ENCODE measurements at places on chromosomes 3 and 15.

GRCh38 chr3:153277029-153277428, 115.0 kb downstream of the RAP2B start:
- DNase-seq, result no peak

GRCh38 chr15:42371096-42371495, 11.8 kb downstream of the CAPN3 start:
- DNase-seq, result no peak

DNA sequence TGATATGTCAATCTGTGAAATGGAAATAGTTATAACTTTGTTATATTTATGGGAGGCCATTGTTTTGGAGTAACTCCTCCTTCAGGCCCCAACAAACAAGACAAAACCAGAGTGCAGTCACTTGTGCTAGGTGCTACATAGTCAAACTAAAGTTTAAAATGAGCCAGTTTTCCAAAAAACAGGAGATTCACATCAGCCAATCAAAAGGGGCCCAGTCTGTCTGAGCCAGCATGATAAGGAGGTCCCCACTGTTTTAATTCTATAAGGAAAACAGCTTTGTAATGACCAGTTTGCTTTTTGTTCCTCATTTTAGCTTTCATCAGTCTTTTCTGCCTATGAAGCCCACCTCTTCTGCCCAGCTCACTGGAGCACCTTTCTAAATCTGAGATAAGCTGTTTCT, 94.7 kb upstream of the SLC7A14 start:
- DNase-seq, result no peak

GRCh38 chr3:171950373-171950772, 89.0 kb upstream of the FNDC3B start:
- DNase-seq, result no peak

GRCh38 chr3:52688266-52688665, 2.4 kb downstream of the GNL3 start:
- DNase-seq, result no peak

DNA sequence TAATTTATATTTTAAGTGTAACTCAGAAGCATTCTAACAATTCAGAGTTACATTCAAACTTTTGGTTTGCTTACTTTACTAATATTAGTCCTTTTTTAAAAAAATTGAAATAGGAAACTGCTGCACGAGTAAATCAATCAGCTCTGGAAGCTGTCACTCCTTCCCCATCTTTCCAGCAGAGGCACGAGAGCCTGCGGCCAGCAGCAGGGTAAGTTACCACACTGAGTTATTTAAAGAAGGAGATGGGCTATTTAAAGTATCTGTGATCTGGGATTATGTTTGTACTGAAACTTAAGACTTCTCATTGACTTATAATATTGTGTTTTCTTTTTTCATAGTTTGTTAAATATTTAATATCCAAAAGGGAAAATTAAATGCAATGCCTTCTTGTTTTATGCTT, 29.3 kb downstream of the APPL1 start:
- no peak for DNase-seq

- DNase-seq, result no peak
Observed at GRCh38 chr3:182710557-182711157, 82.6 kb upstream of the ATP11B start.

DNA sequence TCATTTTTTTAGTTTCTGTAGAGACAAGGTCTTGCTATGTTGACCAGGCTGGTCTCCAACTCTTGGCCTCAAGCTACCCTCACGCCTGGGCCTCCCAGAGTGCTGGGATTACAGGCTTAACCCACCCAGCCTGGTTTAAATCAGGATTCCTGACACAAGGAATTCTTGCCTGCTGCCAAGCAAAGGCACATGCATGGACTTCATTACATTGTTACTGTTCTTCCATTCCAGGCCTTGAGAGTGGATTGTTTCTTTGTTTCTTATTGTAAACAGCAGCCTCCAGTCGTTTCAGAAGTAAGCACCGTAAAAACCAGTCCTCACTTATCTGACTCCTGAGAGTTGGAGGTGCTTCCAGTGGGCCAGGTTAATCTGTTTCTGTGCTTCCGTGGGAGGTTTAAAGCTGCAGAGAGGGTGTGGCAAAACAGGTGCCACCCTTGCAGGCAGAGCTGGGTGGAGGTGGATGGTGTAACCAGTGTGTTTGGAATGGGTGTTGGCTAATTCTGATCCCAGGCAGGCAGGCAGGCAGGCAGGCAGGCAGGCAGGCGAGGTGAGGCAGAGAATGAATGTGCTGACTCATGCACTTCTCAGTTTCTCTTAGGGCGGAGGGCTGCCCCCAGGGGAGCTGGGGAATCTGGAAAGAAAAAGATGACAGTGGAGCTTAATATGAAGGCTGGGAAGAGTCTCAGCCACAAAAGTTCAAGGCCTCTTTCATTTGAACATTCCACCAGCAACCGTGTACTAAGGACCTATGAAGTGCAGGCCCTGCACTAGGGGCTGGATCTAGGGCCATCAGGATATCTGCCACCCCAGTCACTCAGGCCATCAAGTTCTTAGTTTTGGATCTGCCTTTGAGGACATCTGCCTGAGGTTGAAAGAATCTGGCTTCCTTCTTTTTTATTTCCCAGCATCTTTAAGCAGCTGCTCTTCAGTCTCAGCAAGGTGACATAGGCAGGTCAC, 37.0 kb upstream of the CDCP1 start:
- no peak for DNase-seq

DNA sequence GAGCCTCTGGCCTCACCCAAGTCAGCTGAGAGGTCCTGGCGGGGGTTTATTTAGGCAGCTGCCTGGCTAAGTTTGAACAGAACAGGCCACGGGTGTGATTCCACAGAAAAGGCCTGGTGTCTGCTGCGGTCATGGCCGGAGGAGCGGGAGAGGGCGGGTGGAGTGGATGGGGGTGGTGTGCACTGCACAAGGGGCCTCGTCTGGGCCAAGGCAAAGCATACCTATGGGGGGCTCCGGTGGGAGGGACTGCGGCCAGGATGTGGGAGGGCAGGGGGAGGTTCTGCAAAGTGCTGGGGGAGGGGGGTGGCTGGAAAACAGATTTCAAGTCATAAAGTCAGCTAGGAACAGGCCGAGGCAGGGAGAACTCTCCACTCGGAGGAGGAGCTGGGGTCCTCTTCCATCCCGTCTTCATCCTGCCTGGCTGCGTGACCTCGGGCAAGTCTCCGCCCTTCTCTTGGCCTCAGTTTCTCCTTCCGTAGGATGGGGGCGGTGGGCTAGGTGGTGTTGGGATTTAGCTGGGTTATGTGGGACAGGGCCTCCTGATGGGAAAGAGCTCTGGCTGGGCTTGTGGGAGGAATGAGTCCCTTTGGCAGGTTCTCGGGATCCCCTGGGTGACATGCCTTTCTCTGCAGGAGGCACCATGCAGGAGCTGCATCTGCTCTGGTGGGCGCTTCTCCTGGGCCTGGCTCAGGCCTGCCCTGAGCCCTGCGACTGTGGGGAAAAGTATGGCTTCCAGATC, 878 bp downstream of the ISLR start:
- no peak for DNase-seq

- no peak for DNase-seq
Observed at GRCh38 chr3:106403371-106404145, 534.7 kb upstream of the CBLB start.

DNA sequence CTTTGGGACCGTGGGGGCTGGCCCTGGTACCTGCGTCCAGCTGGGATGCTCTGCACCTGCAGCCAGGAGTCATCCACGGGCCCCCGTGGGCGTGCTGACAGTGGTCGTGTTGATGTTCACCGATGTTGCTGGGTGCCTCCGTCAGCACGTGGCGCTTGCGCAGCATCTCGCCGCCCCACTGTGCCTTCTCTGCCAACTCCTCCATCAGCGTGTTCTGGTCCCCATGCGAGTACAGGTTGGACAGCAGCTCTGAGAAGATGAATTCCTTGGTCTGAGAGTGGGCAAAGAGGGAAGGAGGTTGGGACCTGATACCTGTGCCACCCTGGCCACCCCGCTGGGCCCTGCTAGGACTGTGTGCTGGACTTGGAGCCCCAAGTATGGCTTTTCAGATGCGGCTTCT, 61.4 kb downstream of the ADAMTS7 start:
- no peak for DNase-seq

DNA sequence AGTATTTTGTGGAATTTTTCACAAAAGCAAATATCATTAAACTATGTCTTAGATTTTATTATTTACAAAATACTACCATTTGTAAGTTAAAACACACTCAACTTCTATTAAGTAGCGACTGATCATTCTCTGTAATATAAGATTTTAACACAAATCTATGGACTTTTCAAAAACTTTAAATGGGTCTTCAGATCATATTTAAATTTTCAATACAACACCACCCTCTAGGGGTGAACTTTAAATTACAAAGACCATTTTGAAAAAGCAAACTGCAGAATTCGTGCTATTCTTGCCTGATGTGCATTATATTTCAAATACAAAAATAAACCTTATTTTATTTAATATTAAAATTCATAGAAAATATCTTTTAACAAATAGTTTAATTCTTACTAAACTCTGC, 8.2 kb upstream of the VGLL4 start:
- DNase-seq, result no peak

GRCh38 chr3:62948921-62949320, 73.7 kb upstream of the CADPS start:
- DNase-seq, result no peak

GRCh38 chr15:79017953-79018352, 72.6 kb downstream of the RASGRF1 start:
- DNase-seq, result no peak

DNA sequence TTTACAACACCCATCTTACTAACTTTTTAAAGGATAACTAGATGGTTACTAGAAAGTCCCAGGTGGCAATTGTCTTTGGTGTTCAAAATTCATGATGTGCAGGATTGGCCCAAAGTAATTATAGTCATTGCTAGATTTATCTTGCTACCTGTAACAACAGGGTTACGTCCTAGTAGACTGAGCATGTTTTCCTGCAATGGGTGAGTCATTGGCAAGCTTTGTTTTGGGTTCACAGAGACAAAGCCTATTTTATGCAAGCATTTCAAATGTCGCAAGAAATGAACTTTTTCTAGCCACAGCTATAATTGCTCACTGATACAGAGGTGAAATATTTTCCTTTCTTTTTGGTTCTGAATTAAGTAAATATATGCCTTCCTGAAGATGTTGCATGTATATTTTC, 267.6 kb downstream of the AGBL1 start:
- DNase-seq, result no peak

DNA sequence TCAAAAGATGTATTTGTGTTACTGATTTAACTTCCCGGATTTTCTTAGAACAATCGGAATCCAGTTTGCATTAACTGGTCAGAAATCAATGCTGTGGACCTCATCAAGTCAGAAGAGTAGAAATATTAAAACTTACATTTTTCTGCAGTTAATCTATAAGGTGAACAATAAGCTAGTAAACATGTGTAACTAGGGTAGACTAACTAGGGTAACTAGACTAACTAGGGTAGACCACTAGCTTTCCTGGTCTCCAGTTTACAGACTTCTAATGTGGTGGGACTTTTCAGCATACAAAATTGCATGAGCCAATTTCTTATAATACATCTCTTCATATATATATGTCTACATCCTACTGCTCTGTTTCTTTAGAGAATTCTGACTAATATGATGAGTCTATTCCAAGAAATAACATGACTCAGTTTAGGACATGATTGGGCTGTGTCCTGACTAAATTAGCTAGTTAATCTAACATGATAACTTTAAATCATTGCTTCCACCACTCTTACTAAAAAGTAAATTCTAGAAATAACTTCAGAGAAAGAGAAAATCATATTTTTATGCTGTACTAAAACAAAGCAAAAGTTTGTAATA, 5.3 kb downstream of the PLSCR2 start:
- no peak for DNase-seq

- DNase-seq, result no peak
Observed at GRCh38 chr15:98684436-98684835, 36.1 kb downstream of the IGF1R start.

DNA sequence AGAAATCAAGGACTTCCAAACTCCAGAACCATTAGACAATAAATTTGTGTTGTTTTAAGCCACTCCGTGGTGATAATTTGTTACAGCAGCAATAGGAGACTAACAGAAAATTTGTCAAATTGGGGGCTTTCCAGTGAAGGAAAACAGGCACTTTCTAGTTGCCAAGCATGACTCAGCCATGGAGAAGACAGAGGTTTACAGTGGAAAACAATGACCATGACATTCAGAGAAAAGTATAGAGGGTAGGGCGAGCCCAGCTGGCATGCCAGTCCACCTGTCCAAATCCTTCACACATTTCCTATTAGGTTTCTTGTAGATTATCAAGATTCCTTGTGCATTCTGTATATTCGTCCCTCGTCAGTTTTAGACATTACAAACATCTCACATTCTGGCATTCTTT, 24.9 kb downstream of the SLCO2A1 start:
- DNase-seq, result no peak

- no peak for DNase-seq
Observed at GRCh38 chr3:39212665-39213064, 20.3 kb upstream of the XIRP1 start.

DNA sequence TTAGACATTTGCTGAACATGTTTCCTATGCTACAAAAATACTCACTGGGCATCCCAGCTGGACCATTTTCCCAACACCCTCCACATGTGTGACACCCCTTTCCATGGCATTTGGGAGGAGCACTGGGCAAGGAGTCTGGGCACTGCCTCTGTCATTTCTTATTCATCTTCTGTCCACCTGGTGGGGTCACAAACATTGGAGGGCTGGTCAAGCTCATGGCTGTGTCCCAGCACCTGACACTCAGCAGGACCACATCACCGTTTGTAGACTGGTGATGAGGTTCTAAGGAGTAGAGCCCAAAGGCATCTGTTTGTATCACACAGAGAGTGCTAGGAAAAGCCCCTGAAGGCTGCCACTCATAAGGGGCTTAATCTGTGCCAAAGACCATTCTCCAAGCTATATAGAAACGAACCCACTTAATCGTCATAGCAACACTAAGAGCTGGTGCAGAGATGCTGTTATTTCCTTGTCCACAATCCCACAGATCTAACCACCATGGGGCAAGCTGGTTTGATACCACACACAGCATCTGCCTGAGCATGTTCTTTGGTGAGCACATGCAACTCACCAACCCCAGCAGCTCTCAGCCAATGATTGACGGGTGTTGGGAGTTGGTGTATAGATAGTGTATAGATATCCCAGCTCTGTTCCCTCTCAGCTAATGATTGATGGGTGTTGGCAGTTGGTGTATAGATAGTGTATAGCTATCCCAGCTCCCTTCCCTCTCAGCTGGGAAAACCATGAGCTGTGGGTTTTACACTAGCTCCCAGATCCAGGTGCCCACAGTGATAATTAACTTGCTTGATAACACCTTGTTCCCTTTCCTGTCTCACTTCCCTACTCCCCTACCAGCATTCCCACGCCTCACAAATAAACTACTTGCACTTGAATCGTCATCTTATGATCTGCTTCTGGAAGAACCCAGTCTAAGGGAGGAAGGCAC, 42.7 kb upstream of the ATP2B2 start:
- no peak for DNase-seq

DNA sequence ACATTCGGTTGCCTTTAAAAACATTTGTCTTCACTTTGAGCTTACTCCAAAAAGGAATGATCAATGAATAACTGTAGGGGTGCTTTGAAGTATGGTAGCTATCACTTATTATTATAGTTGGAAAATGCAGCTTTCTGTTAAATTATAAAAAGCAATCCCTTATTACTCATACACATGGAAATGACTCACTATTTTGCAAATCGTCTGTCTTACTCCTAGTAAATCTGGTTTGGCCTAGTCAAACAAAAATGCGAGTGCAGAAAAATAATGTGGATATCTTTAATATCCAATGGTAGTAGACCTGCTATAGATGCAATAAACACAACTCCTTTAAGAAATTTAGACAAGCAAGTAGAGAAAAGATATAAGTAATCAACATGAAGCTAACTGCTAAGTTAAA, 112.5 kb downstream of the ZIC1 start:
- no peak for DNase-seq

All from activated T-helper 2 cell treated with anti-CD3 and anti-CD28 coated beads, Interferon-gamma antibody, Interleukin-2, Interleukin-4, amounts not matched to agents 10 μg/mL and 5 μg/mL and 100 μg/mL, durations not matched to agents 14 hours and 24 hours and 36 hours (primary cell).